Brain (organoid and tissue), 16 donors: ENCODE measurements at places on chromosomes 13 and 19. TPM values are rescaled to one million over a fixed set of nuclear protein-coding genes. Genes with fewer than 3 reads are reported as not detected.

The SLC46A3 gene
- 3.3 TPM for polyA plus RNA-seq

The SAFB2 gene
- polyA plus RNA-seq = 40.9 TPM

The CBLC gene
- 3.5 TPM for polyA plus RNA-seq

The DKKL1 gene
- 4.0 TPM for polyA plus RNA-seq

The LIM2 gene
- polyA plus RNA-seq = not detected

The REEP6 gene
- polyA plus RNA-seq = 10.4 TPM
